Activated T-helper 1 cell treated with anti-CD3 and anti-CD28 coated beads, Interleukin-2, amount 50 U/mL, for 16 hours (primary cell): ENCODE measurements at places on chromosomes 5 and 9.

- no peak for DNase-seq
These were observed 32.8 kb upstream of the MED10 start for GRCh38 chr5:6411141-6411540.

DNA sequence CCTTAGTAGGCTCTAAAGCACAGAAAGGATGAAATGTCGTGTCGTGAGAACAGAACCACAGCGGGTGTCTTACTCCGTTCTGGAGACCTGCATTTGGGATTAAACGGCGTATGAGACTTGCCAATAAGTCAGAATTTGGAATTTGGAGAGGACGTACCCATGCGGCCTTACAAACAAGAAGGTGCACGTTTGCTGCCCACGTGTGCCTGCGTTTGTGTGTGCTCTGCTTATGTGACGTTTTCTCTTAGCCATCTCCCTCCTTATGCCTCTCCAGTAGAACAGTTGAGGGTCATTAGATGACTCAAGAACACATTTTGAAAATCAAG lies 171.6 kb upstream of the OTULINL start:
- DNase-seq: no peak

- DNase-seq: no peak
These were observed 24.5 kb downstream of the GADD45G start for GRCh38 chr9:89629081-89629976.

DNA sequence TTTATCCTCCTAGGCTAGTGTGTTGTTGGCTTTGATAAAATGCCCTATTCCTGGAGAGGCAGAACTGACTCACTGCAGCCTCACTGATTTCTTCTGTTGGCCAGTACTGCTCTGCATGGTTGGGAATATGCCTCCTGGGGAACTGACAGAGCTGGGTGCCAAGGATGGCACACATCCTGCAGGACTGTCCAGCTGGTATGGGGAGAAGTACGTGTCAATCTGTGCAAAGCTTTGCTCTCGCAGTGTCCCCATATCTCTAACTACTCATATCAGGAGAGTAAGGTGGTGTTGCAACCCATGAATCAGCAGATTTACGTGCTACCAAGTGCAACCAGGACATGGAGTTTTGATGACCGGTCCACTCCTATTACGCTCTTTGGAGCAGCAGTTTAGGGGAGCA lies 74.7 kb downstream of the TEK start:
- no peak for DNase-seq

DNA sequence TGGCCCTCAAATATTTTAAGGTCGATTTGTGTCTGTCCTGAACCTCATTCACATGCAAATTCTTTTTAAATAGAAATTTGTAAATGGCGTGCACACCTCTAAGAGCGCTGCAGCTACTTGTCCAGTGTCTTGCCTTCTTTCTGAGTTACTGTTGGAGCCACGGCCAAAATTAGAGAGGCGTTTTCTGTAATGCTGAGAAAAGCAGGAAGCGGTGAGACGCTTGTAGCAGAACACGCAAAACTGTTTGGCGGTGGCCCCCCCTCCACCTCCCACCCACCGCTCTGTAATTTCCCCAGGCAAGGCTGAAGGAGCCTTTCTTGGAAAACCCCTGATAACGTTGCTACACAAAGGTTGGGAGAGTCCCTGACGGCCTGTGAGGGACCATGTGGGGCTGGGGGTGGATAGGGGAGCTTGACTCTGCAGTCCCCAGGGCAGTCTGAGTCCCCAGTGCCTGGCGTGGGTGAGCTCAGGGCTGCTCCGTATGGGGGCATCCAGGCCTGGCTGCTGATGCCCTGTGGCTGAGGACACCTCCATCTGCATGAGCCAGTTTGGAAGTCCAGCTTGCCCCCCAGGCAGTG lies 96.5 kb downstream of the GADD45G start:
- peak; percentile 41 for DNase-seq

- no peak for DNase-seq
These were observed 70.0 kb upstream of the IL17B start for GRCh38 chr5:149448831-149449714.

- no peak for DNase-seq
These were observed 29.4 kb downstream of the RHOBTB3 start for GRCh38 chr5:95760273-95761191.

GRCh38 chr9:84781931-84782866 lies 112.7 kb downstream of the NTRK2 start:
- no peak for DNase-seq

DNA sequence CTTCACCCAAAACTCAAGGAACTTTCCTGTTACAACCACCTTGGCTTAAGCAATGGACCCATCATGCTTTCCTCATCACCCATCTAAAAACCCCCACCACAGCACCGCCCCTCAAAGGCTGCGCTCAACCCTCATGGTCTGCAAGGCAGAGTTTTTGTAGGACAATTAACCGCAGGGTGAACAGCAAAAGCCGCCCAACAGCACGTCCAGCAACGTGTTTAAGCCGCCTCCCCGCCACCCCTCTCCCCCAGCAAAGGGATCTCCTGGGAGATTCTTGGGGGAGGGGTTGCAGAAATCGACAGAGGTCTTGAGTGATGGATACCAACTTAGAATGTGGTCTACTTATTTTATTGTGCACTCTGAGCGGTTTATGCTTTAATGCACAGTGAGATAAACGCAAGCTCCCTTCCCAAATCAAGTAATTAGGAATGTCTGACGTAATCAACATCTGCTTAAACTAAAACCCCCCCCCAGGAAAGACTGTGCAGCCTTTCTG lies 1.9 kb downstream of the ROR2 start:
- no peak for DNase-seq

GRCh38 chr5:102561894-102562760 lies 63.3 kb upstream of the SLCO6A1 start:
- DNase-seq: no peak

GRCh38 chr5:79990205-79990597 lies 861 bp downstream of the MTX3 start:
- no peak for DNase-seq

DNA sequence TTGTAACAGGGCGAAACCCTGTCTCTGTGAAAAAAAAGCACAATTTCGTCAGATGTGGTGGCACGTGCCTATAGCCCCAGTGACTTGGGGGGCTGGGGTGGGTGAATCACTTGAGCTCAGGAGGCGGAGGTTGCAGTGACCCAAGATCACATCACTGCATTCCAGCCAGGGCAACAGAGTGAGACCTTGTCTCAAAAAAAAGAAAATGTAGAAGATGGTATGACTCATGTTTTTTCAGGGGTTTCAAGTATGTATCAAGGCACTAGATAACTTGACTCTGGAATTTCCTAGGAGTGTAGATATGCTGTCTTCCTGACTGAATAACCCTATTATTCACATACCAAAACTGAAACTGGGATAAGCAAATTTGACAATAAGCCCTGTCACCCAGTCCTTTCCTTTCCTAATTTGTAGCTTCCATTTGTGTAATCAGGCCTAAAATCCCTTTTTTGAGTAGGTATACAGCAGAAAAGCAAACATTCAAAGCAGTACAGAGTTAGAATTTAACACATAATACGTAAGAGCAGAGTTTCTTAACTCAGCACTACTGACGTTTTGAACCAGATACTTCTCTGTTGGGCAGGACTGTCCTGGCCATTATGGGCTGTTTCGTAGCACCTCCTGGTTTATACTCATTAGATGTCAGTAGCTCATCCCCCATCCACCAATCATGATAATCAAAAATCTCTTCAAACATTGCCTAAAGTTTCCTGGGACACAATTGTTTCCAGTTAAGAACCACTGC lies 17.3 kb upstream of the ANKRD18B start:
- no peak for DNase-seq

GRCh38 chr9:69380811-69381210 lies 55.8 kb downstream of the ENTREP1 start:
- DNase-seq: no peak

DNA sequence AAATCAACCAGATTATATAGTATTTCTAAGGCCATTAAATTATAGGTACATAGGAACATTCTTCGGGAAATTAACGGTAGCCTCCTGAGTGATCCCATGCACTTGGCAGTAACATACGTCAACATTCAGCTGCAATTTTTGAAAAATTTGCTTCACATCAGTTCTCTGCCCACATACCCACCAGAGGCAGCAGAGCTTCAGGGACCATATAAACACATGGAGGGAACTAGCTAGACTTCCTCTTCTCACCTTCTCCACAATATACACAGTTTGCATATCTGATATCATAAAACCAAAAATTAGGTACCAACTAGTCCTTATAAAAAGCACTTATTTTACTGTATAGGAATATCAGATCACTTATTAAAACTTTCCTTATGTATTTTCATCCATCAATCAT lies 4.8 kb downstream of the PSIP1 start:
- DNase-seq: no peak

DNA sequence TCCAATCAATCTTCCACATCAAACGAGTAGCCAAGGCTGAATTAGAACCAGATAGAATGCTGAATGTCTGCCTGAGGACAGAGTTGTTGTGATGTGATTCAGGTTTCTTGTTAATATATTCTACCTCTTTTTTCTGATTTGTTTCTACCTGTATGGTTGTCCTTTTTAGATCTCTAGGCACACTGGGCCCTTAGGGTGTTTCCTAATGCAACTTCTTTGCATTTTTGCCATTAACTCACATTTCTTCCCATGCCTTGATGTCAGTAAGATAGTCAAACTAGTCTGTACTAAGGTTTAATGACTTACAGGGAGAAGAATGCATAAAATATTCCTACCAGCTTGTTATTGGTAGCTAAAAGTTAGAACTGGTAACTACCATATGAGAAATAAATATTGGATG lies 413.6 kb downstream of the CCDC171 start:
- DNase-seq: no peak

- DNase-seq: no peak
These were observed 58.7 kb downstream of the ICE1 start for GRCh38 chr5:5481206-5481605.

- DNase-seq: no peak
These were observed 51.1 kb upstream of the MIER3 start for GRCh38 chr5:57002959-57003485.

GRCh38 chr9:109599131-109599530 lies 101.0 kb upstream of the PTPN3 start:
- no peak for DNase-seq

DNA sequence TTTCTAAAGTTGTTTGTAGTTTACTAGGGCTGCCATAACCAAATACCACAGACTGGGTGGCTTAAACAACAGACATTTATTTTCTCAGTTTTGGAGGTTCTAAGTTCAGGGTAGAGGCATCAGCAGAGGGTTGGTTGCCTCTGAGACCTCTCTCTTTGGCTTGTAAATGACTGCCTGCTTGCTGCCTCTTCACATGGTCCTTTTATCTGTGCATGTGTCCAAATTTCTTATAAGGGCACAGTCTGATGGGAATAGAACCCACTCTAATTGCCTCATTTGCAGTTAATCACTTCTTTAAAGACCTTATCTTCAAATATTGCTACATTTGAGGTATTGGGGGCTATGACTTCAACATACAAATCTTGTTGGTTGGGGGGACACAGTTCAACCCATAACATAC lies 36.8 kb downstream of the GPBP1 start:
- DNase-seq: no peak

DNA sequence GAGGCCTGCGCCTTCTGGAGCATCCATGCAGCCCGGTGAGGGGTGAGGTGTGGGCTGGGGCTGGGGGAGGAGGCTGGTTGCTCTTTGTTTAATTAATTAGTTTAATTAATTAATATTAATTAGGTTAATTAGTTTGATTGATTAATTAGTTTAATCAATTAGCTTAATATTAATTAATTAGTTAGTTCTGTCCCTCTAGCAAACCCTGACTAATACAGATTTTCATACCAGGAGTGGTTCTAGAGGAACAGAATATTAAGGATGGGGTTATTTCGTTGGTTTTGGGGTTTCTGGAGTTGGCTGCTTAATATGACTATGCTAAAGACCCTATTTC lies 14.1 kb upstream of the BARX1 start:
- DNase-seq: no peak

DNA sequence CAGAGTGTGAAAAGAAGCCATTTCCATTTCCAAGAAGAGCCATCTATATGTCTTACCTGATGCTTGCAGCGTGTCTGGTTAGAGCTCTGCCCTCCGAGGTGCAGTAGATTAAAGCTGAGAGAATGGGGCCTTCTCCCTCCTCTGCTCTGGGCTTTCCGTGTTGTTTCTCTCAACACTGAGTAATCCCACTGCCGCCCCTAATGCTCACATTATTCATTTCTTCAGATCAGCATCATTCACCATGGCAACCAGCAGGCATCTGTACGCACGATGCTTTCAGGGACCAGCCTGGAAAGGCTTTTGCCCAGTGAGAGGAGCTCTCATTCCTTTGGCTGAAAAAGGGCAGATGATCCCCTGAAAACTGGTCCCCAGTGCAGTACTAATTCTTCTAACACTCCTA lies 79.6 kb downstream of the CYFIP2 start:
- DNase-seq: no peak

DNA sequence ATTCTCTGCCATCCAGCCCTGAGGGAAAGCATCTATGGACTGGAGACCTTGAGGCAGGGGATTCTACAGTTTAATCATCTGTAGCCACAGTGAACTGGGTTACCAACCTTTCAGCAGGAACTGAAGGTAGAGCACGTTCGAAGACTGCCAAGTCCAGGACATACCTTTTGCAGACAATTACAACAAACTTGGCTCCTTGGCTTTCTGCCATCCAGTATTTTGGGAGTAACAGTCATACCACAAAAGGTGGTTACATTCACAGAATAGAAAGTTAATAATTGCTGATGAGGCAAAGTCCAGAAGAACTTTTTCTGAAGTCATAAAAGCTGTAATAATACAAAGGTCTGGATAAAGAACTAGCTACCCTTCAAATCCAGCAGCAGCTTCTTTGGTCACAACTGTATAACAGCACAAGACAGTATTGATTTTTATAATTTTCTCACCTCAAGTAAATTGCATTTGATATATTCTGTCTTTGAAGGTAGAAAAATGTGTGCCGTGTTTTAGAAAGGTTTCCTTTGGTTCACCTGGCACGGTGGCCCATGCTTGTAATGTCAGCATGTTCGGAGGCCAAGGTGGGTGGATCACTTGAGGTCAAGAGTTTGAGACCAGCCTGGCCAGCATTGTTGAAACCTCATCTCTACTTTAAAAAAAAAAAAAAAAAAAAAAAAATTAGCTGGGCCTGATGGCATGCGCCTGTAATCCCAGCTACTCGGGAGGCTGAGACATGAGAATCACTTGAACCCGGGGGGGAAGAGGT lies 236.6 kb downstream of the NR3C1 start:
- no peak for DNase-seq

DNA sequence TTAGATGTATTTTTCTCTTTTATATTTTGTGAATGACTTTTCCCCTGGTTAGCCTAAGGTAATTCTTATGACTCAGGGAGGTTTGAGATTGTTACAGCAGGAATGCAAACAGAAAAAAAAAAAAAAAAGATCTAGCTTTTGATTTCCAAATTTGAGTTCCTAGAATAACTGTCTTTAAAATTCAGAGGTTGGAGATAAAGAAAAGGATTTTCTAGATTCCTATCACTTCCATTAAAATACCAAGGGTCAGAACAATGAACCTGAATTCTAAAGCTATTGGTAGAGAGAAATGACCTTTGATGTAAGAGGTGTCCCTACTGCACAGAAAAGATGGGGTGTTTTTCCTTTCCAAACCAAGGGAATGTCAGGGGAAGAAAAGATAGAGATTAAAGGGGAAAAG lies 262.5 kb downstream of the DOCK8 start:
- no peak for DNase-seq

- no peak for DNase-seq
These were observed 949 bp downstream of the SERINC5 start for GRCh38 chr5:80254767-80255430.

- DNase-seq: no peak
These were observed 191.6 kb downstream of the PCSK5 start for GRCh38 chr9:76082057-76082456.

- no peak for DNase-seq
These were observed 13.5 kb downstream of the C5orf46 start for GRCh38 chr5:147892696-147893296.
